Mesothelial cell of epicardium (in vitro differentiated cells): ENCODE measurements at places on chromosomes 1 and 21. TPM values are rescaled to one million over a fixed set of nuclear protein-coding genes. Genes with fewer than 3 reads are reported as not detected.

USH2A gene
- 0.02 to 0.05 TPM (median 0.04 TPM) in 3 replicates for total RNA-seq

CFHR1 gene
- 0.45 TPM in 1 of 3 replicates, not detected in the others for total RNA-seq

BSND gene
- total RNA-seq: 0.05 to 0.09 TPM (median 0.09 TPM) in 3 replicates

ACADM gene
- total RNA-seq: 36.4 to 41.8 TPM (median 39.2 TPM) in 3 replicates

OLIG2 gene
- 0.20 to 0.38 TPM (median 0.35 TPM) in 3 replicates for total RNA-seq

CLCA4 gene
- 0.07 TPM in 1 of 3 replicates, not detected in the others for total RNA-seq
